Fibroblast of the conjunctiva (primary cell): ENCODE measurements at places on chromosomes 3 and 15.

DNA sequence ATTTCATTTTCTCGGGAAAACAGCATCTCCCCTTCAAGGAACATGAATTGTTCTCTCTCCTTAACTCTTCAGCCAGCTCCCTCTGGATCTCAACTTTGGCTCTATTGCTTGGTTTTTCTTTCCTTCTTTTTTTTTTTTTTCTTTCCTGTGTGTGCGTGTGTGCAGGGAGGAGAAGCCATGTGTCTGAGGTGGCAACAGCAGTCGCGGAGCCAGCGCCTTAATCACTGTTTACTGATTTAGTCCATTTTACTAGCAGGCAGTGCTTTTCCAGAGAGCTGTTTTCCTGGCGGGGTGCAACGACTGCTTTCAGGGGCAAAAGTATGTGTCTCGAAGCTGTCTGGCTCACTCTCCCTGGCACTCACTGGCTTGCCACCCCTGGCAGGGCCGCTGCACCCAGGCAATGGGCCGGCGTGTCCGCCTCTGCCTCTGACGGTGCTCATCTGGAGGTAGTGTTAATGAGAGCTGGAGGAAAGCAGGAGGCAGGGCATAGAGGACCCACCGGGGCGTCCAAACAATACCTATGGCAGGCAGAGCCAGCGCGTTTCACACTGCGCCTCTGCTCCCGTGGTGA, 835.4 kb upstream of the NR2F2 start:
- DNase-seq = no peak

GRCh38 chr3:27677565-27677964, 44.6 kb downstream of the EOMES start:
- peak; percentile 98 for DNase-seq

GRCh38 chr15:73608475-73608874, 24.7 kb downstream of the NPTN start:
- no peak for DNase-seq

GRCh38 chr3:132786890-132787289, 64.7 kb upstream of the NPHP3 start:
- no peak for DNase-seq

DNA sequence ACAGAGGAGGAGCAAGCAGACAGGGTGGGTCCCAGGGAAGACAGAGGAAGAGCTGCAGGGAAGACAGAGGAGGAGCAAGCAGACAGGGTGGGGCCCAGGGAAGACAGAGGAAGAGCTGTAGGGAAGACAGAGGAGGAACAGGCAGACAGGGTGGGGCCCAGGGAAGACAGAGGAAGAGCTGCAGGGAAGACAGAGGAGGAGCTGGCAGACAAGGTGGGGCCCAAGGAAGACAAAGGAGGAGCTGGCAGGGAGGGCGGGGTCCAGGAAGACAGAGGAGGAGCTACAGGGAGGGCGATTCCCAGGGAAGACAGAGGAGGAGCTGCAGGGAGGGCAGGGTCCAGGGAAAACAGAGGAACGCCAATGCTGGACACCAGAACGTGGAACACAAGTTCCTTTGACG, 66.5 kb downstream of the PLXNA1 start:
- no peak for DNase-seq

DNA sequence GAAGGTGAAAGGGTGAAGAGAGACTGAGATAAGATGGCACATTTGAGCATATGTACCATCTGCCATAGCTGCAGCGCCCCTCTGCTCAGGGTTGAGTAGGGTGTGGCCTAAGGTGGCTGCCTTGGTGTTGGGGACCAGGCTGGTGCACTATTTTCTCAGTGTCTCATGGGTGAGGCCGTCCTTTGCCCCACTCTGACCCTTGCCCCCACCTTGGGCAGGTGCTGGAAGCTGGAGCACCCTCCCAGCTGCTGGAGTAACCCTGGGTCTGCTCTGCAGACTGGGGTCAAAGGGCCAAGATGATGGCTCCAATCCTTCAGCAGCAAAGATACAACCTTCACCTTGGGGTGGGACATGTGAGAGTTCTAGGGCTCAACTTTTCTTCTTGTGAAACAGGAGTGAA, 69.2 kb downstream of the DAPK2 start:
- DNase-seq = no peak

DNA sequence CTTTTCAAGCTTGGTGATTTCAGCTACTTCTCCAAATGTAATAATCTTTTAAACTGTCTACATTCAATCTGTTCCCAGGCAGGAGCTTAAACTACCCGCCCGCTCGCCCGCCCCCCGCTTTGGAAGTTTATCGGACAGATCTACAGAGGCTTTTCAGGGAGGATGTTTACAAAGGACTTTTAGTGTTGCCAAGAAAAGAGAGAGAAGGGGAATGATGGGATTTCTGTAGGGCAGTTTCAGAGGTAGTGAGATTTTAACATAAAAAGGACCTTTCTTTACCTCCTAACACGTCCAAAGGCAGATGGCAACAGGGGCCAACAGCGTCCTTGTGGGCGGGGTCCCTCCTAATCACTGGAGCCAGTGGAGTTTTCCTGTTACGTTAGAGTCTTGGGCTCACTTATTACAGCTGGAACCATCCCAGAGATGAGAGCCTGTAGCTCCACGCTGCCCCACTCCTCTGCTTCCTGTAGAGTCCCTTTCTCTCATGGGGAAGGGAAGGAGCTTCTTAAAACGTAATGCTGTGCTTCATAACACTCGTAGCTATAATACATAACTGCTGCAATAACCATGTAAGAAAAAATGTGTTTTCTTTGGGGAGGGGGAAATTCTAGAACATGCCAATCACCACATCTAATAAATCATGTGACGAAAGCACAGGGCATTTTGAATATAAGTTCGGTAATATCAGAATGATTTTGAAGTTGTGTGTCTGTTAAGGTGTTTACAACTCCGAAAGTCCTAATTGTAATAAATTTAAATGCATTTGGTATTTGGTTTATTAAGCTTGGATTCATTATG, 30.9 kb downstream of the HES1 start:
- DNase-seq = no peak

- DNase-seq = no peak
Observed at GRCh38 chr15:48596415-48596814, 49.1 kb downstream of the FBN1 start.

GRCh38 chr15:88800026-88800425, 3.2 kb upstream of the ACAN start:
- DNase-seq = no peak

GRCh38 chr3:194280777-194281176, 70.4 kb downstream of the CPN2 start:
- DNase-seq = no peak

DNA sequence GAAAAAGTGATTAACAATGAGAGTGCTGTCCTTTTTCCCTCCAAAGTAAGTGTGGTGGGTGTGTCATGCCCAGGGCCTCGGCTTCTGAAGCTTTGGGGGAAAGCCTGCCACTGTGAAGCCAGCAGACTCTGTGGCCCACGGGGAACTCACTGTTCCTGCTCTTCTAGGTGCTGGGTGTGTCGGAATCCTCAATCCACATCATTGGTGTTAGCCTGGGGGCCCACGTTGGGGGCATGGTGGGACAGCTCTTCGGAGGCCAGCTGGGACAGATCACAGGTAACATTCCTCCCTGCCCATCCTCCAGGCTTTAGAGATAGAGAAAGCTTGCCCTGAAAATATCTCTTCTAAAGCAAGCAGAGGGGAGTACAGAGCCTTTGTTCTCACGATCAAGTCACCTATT, 11.6 kb downstream of the PLA1A start:
- DNase-seq = no peak

GRCh38 chr3:188700501-188700900, 471.3 kb upstream of the TPRG1 start:
- DNase-seq = no peak

- DNase-seq = no peak
Observed at GRCh38 chr15:83889995-83890394, 236.1 kb downstream of the ADAMTSL3 start.

- DNase-seq = no peak
Observed at GRCh38 chr3:11510001-11510340, 133.7 kb downstream of the VGLL4 start.

- no peak for DNase-seq
Observed at GRCh38 chr15:90097475-90097874, 4.8 kb downstream of the IDH2 start.

DNA sequence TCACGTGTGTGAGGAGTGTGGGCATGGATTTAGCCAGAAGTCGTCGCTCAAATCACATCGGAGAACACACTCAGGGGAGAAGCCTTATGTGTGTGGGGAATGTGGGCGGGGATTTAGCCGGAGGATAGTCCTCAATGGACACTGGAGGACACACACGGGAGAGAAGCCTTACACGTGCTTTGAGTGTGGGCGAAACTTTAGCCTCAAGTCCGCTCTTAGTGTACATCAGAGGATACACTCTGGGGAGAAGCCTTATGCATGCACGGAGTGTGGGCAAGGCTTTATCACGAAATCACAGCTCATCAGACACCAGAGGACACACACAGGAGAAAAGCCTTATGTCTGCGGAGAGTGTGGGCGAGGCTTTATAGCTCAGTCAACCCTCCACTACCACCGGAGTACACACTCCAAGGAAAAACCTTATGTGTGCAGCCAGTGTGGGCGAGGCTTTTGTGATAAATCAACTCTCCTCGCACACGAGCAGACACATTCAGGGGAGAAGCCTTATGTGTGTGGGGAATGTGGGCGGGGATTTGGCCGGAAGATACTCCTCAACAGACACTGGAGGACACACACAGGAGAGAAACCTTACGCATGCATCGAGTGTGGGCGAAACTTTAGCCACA, 28.1 kb downstream of the ZNF589 start:
- DNase-seq = no peak

GRCh38 chr15:63672369-63672768, 75.2 kb downstream of the FBXL22 start:
- DNase-seq = no peak

DNA sequence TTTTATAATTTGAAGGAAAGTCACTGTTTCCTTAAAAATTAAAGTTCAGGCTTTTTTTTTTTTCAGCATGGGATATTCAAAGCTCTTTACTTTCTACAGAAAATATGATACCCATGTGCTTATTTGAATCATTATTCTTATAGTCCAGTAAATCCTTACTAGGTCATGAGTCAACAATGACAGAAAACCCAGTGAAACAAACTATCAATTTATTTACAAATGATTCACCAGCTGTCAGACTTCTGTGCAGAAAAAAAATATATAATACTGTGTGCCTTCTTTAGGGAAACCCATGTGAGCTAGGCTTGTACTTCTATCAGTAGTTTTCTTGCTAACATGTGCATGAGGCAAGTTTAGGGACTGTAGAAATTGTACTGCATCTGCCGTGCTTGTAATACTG, 1.2 kb downstream of the ACP3 start:
- DNase-seq = no peak

GRCh38 chr3:126432361-126433104, 37.8 kb downstream of the CFAP100 start:
- DNase-seq = no peak

DNA sequence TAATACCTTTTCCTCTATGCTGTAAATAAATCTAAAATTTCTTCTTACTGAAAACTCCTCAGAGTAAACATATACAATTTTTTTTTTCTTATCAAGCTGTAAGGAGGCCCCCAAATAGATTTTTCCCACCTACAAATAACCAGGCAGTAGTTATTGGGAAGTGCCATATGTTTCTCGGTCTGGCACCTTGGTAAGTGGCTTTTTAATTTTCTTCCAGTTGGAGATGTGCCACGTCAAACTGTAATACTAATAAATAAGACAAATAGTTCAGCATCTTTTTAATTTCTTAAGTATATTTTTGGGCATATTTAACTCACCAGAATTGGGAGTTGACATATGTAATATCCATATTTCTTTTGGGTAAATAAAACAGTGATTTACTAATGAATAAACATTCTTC, 346.3 kb downstream of the DIPK2A start:
- DNase-seq = no peak

GRCh38 chr3:147222291-147222690, 184.1 kb downstream of the ZIC4 start:
- DNase-seq = no peak

GRCh38 chr3:151156618-151157216, 46.3 kb downstream of the GPR171 start:
- DNase-seq = peak; percentile 49

DNA sequence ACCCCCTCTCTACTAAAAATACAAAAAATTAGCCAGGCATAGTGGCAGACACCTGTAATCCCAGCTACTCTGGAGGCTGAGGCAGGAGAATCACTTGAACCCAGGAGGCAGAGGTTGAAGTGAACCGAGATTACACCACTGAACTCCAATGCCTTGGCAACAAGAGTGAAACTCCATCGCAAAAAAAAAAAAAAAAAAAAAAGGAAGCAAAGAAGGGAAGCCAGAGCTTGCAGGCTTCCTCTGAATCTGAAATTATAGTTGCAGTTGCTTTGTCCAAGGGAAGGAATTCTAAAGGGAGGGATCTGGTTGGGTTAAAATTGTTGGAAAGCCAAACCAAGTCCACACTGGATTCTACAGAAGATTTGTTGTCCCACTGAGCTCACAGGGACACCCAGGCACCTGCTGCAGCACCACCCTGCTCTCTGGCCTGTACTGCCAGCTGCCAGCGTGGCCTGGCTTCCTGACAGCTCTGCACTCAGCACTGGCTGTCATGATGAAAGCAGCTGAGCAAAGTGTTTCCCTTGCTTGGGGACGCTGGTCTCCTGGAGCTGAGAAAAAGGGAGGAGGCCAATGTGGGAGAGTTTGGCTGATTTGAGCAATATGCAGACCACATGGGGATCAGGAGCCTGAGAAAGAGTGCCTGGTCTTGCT, 88.8 kb upstream of the HES1 start:
- no peak for DNase-seq

- no peak for DNase-seq
Observed at GRCh38 chr3:40615918-40616819, 91.4 kb downstream of the ZNF621 start.

DNA sequence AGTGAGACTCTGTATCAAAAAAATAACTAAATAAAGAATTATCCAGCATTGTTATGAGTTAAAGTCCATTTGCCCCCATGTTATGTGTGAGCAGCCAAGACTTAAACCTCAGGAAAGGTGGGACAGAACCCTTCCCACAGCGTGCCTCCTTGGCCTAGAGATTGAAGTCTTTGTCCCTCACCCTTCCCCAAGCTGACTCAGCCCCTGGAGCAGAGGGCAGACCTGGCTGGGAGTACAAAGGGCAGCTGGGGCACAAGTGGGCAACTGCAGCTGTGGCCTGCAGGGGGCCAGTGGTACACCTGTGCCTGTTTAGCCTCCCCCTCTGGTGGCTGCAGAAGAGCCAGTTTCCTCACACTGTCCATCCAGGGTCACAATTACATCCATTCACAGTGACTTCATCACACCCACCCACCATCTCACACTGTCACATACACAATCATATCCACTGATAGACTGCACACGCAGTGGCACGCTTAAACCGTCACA, 940 bp upstream of the ACY1 start:
- no peak for DNase-seq

DNA sequence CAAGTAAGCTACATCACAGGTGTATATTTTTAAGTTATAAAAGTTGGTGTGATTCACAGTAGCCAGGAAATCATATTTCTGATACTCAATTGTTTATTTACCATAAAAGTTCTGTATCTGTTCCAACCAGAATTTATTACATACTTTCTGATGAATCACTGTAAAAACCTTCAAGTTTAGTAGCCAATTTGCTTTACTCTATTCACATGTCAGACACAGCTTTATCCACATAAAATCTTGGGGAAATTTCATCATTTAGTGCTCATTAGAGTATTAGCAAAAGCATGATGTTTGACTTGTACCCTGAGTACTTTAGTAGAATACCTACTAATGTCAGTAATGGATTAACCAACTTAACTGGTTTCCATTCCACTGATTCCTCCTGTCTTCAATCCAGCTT, 249.8 kb downstream of the POLQ start:
- no peak for DNase-seq

- DNase-seq = no peak
Observed at GRCh38 chr15:89640245-89640644, 15.0 kb downstream of the KIF7 start.
